CD4-positive, alpha-beta T cell treated with Interleukin-1 beta for 1 hour (primary cell): ENCODE measurements at places on chromosomes 2 and 18.

DNA sequence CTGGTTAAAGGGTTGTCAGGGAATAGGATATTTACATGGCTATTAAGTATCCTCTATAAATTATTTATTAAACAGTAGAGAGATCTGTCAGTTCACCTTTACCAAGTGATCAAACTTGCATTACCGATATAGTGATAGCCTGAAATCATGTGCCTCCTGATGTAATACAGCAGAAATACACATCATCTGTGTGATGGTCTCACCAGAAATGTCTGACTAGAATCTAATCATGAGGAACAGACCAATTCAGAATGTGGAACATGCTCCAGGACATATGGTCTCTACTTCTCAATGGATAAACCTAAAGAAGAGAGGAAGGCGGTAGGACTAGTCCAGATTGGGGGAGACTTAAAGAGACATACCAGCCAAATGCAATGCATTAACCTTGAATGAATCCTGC lies 6.2 kb downstream of the VPS54 start:
- no peak for DNase-seq

DNA sequence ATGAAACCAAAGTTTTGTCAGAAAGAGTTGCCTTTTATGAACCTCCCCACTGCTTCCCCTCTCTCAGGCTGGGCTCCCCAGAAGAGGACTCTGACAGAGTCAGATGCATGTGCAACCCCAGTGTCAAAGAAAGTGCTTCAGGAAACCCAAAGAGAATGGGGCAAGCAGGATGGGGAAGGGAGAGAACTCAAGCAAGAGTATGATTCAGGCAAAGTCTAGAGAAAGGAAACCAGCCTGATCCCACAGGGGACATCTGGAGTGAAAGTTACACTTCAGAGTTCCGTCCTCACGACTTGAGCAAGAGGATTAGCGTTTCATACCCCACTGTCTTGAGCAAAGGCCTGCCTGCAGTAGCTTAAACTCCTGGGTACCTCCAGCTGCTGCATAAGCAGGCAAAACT lies 51.8 kb upstream of the EPC2 start:
- DNase-seq: no peak

- DNase-seq: no peak
Measured at GRCh38 chr2:114735126-114735525, 292.7 kb downstream of the DPP10 start.

GRCh38 chr18:11672846-11673454 lies 16.1 kb upstream of the GNAL start:
- DNase-seq: no peak

DNA sequence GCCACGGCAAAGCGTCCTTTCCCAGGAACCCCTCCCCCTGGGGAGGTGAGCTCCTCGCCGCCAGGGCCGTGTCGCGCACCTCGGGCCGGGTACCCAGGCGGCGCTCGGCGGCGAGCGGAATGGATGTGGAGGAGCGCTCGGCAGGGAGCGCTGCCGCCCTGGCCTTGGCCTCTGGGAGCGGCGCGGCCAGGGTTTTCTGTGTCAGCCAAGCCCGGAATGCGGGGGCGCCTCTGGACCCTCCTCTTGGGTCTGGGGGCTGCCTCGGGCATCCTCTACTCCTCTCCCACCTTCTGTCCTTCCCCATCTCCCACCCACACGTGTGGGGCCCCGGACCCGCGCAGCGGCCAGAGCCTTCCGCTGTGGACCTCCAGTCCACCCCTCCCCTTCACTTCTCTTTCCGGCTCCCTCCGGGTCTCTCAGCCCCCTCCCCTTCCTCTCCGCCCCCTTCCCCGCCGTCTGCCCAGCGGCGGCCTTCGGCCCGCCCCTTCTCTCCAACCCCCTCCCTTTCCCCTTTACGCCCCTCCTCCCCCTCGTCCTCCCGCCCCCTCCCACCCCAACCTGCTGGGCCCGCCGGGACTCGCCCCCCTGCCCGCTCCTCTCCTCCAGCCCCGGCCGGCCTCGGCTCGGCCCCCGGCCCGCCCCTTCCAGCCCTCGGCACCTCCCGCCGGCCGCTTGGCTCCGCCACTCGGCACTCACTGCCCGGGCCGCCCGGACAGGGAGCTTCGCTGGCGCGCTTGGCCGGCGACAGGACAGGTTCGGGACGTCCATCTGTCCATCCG lies at the start of gene MERTK:
Gene MERTK (plus strand): TSS at position 684 of the 779 bp plus-strand sequence. CDS start 129 bp downstream, outside the sequence.
- DNase-seq: peak; percentile 41

DNA sequence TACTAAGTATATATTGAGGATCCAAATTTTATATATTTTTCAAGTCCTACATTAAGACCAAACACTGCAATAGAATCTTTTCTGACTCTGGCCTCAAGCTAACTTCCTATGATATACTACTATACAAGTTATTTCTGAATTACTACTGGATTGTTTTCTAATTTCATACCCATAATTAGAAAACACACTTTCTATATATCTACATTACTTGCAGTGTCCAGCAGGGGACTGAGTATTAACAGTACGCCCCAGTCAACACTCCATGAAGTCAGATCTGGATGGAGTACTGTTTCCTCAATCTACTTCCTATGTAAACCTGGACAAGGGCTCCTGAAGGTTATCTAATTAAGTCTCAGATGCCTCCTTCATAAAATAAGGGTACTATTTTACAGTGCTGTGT lies 26.5 kb downstream of the RMP24 start:
- DNase-seq: no peak

DNA sequence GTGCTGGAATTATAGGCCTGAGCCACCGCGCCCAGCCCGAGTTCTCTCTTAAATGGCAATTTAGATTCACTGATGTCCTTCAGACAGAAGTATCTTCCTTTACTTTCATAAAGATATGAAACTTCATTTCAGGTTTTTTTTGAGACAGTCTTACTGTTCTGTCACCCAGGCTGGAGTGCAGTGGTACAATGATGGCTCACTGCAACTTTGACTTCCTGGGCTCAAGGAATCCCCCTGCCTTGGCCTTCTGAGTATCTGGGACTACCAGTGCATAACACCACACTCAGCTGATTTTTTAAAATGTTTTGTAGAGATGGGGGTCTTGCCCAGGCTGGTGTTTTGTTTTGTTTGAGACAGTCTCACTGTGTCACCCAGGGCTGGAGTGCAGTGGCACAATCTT lies 13.2 kb downstream of the ITGB1BP1 start:
- no peak for DNase-seq

DNA sequence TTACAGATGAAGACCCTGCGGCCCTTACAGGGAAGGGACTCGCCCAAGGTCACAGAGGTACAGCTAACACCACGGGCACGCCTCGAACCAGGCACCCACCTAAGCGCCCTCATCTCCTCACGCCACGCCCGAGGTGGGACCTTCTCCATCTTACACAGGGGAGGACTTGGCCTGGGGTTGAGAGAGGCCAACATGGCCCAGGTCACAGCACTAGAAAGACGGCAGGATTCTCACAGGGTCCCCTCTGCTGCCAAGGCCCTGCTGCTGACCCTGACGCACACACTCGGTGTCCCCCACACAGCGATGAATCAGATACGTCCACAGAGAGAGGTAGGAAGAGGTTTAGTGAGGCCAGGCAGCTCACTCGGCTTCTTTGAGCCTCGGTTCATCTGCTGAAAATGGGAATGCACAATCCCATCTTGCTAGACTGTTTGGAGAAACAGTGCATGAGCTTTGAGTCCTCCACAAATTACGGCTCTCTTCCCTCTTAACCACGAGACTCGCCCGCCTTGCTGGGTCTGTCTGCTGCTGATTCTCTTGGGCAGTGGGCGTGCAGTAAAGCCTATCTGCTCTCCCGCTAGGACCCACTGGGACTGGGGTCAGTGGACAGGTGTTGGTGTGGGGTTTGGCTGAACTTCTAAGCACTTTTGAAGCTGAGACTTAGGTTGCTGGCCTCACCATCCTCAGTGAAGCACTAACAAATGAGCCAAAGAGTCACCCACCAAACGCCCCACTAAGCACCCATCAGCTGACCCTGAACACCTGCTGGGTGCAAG lies 79.2 kb downstream of the SMAD7 start:
- no peak for DNase-seq

- no peak for DNase-seq
Measured at GRCh38 chr2:215609089-215610032, 173.5 kb upstream of the FN1 start.

GRCh38 chr2:233802132-233802815 lies 24.1 kb downstream of the MROH2A start:
- no peak for DNase-seq
